ENCODE measurements at places on chromosomes 12 and 14. TPM values are rescaled to one million over a fixed set of nuclear protein-coding genes. Genes with fewer than 3 reads are reported as not detected.

MTA1 gene
- 118 TPM for total RNA-seq

LGALS3 gene
- 358 TPM for total RNA-seq

PRIMA1 gene
- total RNA-seq: 9.4 TPM

- DNase-seq: no peak
Measured at GRCh38 chr12:62106547-62107185, 153.5 kb upstream of the USP15 start.

DNA sequence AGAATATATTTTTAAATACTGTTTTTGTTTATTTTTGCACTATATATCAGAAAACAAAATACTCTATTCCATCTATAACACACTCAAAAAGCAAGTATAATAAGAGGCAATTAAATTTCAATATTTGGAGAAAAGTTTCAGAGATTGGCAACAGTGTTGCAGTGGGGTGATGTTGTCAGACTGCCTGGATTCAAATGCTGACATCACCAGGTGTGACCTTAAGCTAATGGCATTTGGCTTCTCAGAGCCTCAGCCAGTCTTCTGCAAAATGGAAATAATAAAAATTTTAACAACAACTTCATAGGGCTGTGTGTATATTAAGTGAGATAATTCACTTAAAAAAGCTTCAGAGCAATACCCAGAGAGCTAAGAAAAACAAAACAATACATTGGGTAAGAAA lies 74.7 kb downstream of the TMTC1 start:
- DNase-seq: no peak

DNA sequence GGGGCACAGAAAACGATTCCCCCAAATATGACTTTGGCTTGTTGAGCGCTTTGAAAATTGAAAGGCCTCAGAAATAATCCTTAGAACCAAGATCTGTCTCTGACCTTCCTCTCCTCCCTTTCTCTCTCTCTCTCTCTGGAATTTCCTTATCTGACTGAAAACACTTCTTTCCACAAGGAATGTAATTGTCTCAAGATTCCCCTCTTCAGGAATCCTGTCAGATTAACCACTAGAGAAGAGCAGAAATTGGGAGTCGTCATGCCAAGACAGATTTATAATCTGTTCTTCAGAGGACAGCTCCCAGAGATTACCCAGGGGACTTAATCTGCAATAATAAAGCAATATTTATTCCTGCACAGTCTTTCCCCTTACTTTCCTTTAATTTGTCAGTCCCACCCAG lies 317.6 kb downstream of the ACSS3 start:
- no peak for DNase-seq

GRCh38 chr14:104891121-104891551 lies 26.1 kb downstream of the CEP170B start:
- DNase-seq: peak; percentile 58

All from ascending aorta (tissue), 2 donors.